GM06990 (cell line): ENCODE measurements at places on chromosomes 11 and 22.
A peak's percentile ranks its signal among the peaks of the same experiment; 100 is the strongest.

DNA sequence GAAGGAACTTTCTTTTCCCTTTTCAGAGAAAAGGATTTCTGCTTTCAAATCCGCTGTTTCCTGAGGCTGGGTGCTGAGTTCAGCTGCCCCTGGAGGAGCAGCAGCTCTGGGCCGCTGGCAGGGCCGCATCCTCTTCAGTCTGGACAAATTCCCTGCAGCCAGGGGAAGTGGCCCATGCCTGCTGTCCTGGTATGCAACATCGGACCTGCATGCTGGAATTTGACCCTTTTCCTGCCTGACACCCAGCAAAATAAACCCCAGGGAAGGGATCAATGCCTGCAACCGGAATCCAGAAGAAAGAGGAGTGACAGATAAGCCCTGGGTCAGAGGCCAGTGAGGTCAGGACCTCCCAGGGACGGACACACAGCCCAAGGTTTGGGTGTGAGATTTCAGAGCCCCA, 54.1 kb upstream of the LINC01488 start:
- DNase-seq = no peak

- DNase-seq = no peak
These were observed 3.7 kb downstream of the OR5B21 start for GRCh38 chr11:58504232-58504631.

- no peak for DNase-seq
These were observed 14.4 kb downstream of the DNAJB13 start for GRCh38 chr11:73965076-73965763.

DNA sequence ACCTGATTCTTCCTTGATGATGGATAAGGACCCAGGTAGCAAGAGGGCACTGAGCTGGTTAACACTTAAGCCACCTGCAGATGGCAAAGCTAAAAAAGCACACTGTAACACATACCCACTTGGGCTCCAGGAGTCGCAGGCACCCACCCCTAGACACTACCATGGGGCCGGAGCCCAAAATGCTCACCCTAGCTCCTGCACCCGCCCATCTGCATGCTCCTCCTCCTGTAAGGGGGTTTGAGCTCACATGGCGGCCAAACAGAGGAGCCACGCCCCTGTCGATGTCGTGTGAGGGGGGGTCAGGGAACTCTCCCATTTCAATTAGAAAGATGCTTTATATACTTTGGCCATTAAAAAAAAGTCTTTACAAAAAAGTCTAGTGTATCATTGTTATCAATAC, 370.7 kb downstream of the DLG2 start:
- no peak for DNase-seq

- no peak for DNase-seq
These were observed 324.9 kb upstream of the CCDC90B start for GRCh38 chr11:83611031-83611430.

- DNase-seq = no peak
These were observed 37.2 kb downstream of the GLYATL2 start for GRCh38 chr11:58807343-58807742.

DNA sequence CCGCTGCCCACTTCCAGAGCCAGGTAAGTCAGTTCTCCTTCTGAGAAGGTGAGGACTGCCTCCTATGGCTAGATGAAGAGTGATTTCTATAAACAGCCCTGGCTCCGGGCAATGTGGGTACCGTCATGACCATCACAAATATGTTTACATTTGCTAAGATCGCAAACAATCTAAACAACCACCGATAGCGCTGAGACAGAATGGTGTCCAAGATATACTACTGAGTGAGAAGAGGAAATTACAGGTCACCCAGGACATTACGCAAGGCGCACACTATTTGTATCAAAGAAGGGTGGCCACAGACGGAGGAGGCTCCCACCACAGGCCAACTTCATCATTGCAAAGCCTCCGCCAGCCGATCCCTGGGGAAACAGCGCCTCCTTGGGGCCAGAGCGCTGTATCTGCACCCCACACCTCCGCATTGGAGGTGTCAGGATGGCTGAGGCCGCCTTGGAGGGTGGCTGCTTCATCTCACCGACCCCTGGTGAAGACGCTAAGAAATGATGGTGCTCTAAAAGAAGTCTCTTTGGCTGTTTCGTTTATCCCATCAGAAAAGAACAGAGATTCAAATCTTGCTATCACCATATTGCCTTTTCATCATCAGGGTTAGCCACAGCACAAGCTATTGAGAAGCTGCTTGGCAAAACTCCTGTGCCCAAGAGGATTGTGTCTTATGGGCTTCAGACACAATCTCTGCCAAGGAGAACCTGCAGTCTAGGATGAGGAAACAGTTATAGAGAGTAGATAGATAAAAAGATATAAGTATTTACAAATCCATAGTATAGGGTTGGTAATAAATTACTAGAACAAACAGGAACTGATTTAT, 12.3 kb upstream of the ASRGL1 start:
- peak; percentile 43 for DNase-seq

GRCh38 chr22:32493551-32493950, 18.9 kb downstream of the FBXO7 start:
- DNase-seq = no peak

DNA sequence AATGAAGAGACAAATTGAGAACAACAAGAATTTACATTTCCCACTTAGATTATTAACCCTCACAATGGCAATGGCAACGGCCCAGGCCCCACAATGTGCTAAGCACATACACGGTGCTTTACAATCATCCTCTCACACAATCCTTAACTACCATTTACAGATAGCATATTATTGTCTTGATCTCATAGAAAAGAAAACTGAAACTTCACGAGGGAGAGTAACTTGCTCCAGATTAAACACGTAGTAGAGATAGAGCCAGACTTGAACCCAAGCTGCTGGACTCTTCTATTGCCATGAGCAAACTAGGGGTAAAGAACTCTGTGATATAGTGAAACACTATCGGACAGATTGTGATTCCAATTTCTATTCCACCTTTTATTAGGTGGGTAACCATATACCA, 665.1 kb downstream of the DLG2 start:
- no peak for DNase-seq

DNA sequence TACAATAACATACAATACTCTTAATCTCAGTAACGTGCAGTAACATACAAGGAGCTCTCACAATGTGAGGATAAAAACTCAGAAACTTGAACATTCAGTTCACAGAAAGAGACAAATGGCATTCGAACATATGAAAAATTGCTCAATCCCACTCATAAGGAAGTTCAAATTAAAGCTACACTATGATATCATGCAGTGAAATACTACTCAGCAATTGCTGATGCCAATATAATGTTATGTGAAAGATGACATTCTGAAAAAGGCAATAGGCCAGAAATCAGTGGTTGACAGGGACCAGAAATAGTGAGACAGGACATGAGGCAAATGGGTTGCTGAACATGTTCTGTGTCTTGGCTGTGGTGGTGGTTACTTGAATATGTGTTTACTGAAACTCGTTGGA, 33.7 kb upstream of the PITPNB start:
- DNase-seq = no peak

DNA sequence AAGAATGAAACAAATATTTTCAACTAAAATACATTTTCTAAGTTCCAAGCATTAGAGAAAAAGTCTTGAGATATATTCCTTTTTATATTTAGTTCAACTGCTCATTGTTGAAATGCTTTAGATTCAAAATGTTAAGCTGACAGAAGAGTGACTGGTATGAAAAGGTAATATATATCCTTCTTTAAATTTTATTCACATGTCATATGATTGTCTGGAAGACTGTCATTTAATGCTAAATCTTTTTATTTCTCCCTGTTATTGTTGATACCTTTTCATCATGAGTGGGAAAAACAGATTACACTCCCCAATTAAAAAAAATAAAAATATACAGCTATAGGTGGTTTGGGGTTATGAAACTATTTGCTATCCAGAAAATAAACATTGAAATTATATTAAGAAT, 965.4 kb downstream of the JRKL start:
- no peak for DNase-seq

- no peak for DNase-seq
These were observed 17.1 kb upstream of the IFITM3 start for GRCh38 chr11:337711-338110.

GRCh38 chr11:73393479-73394415, 17.5 kb downstream of the RELT start:
- DNase-seq = no peak

DNA sequence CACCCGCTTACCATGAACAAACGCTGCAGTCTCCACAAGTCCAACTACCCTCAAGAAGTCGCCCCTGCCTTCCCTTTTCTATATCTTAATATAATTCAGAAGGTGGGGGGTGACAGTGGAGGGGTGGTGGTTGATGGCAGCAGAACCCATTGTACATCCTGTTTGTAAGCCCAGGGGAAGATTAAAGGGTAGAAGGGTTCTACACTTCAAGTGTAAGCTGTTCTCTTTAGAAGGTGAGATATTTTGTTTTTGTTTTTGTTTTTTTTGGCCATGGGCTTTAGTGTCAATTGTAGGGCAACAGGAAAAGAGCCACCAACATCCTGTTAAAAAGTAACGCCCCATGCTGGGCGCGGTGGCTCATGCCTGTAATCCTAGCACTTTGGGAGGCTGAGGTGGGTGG, 34.9 kb upstream of the RRAS2 start:
- no peak for DNase-seq

GRCh38 chr22:23283591-23284503, 103.5 kb downstream of the BCR start:
- DNase-seq = no peak

DNA sequence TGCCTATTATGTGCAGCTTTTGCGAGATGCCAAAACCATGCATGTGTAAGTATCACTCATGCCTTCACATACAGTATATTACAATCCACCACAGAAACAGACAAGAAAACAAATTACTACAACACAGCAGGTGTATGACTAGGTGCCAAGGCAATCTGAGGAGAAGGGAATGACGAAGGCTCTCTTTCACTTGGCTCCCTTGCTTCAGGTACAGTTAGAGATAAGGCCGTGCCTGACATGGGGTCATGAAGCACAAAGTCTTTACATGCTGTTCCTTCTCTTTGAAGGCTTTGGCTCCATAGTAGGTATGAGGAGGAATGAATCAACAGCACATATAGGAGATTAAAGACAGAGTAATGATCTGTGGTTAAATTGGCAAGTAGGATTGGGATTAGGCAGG, 65.2 kb upstream of the FSHB start:
- DNase-seq = no peak

- DNase-seq = peak; percentile 42
These were observed 931 bp downstream of the CADM1 start for GRCh38 chr11:115503083-115503885.

- DNase-seq = no peak
These were observed 23.8 kb downstream of the IGHMBP2 start for GRCh38 chr11:68927280-68928135.

DNA sequence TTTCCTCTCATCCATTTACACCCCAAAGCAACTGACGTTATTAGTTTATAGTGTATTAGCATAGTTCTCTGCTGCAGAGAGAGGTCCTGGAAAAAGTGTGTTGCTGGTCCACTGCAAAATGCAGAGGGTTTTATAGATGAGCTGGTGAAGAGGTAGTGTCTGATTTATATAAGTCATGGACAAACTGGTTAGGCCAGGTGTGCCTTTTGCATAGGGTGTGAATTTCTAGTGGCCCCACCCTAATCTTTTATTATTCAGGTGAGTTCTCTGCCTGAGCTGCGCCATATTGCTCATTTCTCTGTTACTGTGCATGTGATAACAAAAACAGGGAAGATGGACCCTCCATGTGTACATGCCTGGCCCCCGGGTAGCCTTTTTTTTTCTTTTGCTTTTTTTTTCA, 43.1 kb upstream of the TRIM77 start:
- DNase-seq = no peak

GRCh38 chr11:31643857-31644256, 134.3 kb downstream of the ELP4 start:
- DNase-seq = no peak

DNA sequence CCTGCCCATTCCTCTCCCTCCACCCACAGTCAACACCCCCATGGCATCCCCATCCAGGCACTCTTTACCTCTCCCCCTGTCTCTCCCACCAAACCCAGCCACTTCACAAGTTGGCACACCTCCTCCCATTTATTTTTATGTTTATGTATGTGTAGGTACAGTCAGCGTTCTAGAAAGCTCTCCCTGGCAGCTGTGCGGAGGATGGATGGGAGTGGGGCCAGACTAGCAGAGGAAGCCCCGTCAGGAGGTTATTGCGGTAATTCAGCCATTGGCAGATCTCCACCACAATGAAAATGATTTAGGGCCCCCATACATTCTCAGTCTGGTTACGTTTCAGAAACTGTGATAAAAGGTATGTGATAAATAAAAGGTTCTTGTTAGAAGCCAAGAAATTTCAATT, 51.3 kb downstream of the BTG4 start:
- DNase-seq = no peak

- no peak for DNase-seq
These were observed 5.3 kb downstream of the OR51F2 start for GRCh38 chr11:4826425-4826824.

GRCh38 chr11:2694495-2694894, 5.3 kb downstream of the KCNQ1OT1 start:
- no peak for DNase-seq

- DNase-seq = peak; percentile 76
These were observed 1.2 kb upstream of the RASGRP2 start for GRCh38 chr11:64745189-64745520.

DNA sequence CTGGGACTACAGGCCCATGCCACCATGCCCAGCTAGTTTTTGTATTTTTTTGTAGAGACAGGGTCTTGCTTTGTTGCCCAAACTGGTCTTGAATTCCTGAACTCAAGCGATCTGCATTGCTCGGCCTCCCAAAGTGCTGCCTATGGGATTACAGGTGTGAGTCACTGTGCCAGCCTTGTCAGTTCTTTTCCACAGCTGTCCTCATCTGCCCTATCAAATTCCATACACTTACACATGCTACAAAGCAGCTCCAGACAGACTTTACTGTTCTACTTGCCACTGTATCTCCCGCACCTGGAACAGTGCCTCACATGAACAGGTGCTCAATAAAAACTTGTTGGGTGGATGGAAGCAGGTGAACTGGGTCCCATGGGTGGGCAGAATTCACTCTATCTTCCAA, 8.2 kb downstream of the STX5 start:
- no peak for DNase-seq

GRCh38 chr11:69637941-69638871, 2.8 kb upstream of the CCND1 start:
- no peak for DNase-seq

GRCh38 chr11:127627629-127628457, 627.3 kb upstream of the KIRREL3 start:
- DNase-seq = no peak

DNA sequence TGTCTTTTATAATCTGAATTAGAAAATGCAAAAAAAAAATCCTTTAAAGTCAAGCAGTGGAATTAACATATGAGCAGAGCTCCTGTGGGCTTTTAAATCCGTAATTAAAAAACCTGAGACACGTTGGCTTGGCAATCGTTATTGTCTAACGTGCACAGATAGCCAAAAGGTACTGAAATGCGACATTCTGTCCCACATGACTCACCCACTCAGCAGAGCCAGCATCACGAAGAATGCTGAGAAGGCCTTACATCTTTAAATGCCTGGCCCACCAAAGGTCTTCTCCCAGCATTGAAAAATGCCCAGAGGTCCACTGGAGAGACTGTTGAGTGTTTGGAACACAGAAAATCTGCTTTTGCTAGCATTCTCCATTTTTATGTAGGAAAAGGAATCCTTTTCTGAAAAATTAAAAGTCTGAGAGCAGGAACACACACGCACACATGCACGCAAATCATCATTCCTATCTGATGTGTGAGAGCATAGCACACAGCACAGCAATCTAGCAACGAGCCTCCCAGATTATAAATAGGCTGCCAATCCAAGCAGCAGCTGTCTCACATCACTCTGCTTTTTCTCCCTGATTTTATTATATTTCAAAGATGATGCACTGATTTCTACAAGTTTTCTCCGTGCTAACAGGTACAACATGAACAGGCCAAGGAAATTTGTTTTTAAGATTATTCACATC, 94.5 kb downstream of the PHF21A start:
- no peak for DNase-seq

GRCh38 chr11:79482800-79483199, 42.0 kb upstream of the TENM4 start:
- DNase-seq = peak; percentile 67
